Umbilical cord (tissue), 2 donors: ENCODE measurements at places on chromosomes 3 and 15.

DNA sequence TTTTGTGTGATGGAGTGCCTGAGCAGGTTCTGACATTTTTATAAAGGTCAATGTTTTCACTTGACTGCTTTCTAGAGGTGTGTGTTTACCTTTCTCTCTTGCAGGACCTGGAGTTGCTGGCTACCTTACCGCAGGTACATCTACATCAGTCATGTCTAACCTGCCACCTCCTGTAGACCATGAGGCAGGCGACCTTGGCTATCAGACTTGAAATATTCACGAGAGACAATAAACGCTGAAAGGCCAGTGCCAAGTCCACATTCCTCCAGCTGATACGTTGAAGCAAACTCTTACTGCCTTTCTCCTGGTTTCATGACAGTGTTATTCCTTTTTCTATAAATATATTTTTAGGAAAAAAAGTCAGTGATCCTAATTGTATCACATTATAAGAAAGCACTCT lies 59.0 kb upstream of the ACKR4 start:
- DNase-seq, result no peak

GRCh38 chr3:111143-112069 lies 85.2 kb upstream of the CHL1 start:
- no peak for DNase-seq

DNA sequence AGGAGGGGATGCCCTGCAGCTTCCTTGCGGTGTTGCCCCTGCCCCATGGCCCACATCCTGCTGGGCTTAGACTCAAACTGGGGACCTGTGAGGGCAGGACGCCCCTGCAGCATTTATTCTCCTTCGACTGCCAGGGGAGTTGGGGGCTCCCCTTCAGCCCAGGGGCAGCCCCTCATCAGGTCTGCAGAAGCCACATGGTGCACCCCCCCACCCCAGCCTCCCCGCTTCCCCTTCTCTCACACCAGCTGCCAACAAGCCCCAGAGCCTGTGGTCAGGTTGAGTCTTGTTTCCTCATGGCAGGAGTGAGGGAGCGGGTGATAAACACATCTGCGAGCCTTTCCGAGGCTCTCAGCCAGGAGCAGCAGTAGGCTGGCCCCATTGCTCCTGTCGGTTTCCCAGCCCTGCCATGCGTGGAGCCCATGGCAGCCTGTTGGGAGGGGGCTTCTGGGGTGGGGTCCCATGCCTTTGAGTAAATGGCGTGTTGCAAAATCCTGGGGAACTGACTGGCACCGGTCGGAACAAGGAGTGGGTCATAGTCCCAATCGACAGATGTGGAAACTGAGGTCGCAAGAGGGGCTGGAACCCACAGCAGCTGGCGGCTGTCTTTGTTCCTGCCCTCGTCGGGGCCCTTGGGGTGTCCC lies 27.8 kb downstream of the WNT7A start:
- DNase-seq, result peak; percentile 24

GRCh38 chr3:66722675-66723074 lies 221.9 kb upstream of the LRIG1 start:
- DNase-seq, result no peak

GRCh38 chr15:65528461-65529060 lies 1.7 kb upstream of the HACD3 start:
- DNase-seq, result no peak

GRCh38 chr3:42710323-42711021 lies 7.9 kb upstream of the HHATL start:
- no peak for DNase-seq

DNA sequence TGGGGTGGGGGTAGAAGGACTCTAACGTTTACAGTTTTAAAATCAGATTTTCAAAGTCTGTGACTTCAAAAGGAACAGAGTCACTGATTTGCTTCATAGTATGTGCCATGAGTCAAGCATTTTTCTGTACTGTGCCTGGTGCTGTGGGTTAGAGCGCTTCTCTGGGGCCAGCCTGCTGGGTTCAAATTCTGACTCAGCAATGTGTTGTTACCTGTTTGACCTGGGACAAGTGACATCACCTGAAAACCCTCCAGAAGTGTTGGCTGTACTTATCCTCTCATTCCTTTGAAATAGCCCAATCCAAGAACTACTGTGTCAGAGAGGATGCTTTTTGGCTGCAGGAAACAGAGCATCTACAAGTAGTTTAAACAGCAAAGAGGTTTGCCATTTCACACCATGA lies 101.7 kb downstream of the LSM3 start:
- DNase-seq, result no peak

GRCh38 chr3:64625381-64625780 lies 62.4 kb downstream of the ADAMTS9 start:
- no peak for DNase-seq

DNA sequence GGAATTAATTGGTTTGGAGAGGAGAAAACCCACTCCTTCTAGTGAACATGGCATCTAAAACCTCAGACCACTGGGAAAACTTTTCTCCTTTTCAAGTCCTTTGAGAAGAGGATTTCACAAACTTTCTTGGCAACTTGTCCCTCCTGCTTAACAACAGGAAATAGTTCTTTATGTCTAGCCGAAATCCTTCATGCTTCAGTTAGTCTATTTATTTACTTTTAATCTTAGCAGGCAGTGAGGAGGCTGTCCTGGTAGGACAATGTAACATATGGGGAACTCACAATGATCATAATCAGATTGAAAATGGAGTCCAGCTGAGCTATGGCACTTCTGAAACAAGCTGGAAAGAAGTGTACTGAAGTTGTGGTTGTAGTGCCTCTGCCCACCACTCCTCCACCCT lies 50.6 kb downstream of the KY start:
- DNase-seq, result no peak

DNA sequence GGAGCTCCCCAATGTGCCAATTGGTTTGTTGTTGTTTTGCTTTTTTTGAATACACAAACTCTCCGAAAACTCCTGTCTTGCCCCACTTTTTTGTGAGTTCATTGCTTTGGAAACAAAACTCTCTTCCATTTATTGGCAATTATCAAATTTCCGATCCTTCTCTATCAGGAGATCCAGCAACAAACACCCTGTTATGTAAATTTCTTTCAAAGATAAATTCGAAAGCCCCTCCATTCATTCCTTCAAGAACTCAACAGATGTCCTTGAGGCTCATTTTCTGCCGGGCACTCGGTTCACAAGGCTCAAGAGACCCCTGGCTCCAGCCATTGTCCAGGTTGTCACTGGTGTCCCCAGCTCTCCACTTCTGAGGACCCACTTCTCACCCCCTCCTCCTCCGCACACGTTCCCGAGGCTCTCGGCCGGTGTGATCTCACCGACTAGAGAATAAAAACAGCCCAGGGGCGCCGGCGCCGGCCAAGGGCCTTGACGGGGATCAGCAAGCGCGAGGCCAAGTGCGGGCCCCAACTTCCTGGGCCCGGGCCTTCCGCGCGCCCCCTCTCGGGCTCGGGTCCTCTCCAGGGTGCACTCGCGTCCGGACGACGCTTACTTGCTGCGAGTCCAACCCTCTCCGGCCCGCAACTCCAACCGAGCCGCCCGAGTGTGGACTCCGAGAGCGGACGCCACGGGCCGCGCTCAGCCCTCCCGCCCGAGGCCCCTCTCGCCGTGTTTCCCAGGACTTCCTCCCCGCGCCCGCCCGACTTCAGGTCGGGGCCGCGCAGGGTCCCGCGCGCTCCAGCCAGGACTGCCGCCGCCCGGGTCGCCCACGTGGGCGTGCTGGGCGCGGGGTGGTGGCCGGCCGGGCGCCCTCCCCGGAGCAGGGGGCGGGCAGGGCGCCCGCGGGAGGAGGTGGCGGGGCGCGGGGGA lies 533 bp upstream of the SMAD3 start:
- no peak for DNase-seq

DNA sequence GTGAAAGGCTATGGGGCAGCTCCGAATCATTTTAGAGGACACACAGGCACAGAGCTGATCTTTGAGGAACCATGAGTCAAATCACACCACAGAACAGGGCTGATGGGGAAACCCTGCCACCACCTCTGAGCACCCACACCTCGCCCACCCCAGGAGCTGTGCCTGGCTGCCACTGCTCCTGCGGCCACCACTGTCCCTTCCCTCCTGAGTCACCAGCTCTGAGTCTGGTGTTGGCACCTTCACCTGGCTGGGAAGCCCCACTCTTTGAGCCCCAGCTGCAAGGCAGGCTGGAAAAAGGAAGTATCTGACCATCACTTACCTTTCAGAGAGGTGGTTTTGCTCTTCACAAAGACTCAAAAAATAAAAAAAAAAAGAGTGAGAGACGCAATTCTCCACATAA lies 63.6 kb upstream of the MEF2A start:
- no peak for DNase-seq

DNA sequence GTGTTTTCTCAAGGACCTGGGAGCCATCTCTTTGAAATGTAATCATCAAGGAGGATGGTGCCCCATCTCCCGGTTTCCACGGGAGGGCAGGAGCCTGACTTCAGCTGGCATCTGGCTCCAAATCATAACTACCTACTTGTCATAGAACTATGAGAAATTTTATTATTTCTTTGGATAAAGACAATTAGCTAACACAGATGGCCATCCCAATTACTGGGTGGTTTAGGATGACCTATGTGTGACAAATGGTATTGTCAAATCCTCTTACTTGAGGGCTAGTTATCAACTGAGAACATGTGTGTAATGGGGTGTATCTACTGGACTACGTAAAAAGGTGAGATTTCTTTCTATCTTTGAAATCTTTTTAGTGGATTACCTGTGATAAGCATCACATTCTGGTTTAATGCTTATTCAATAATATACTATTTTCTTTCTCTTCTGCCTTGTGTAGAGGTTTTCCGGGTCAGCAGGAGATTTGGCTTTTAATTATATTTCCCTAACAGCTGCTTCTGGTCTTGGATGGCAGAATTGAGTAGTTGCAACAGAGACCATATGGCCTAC lies 15.3 kb upstream of the PARP14 start:
- no peak for DNase-seq

DNA sequence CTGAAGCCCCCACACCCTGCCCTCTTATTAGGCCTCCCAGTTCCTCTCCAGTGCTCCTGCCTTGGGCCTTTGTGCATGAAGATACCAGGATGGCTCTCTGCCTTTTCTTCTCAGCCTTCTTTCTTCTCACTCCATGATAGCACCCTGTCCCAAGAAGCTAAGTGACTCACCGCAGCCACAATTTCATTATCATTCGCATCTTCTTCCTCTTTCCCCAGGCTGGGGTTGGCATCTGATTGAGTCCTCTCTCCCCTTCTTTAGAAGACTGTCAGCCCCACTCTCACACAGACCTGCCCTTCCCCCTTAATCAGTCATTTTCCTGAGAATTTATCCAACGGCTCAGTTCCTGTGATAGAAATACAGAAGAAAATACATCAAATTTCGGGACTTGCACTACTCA lies 102.0 kb downstream of the STAC start:
- DNase-seq, result no peak

DNA sequence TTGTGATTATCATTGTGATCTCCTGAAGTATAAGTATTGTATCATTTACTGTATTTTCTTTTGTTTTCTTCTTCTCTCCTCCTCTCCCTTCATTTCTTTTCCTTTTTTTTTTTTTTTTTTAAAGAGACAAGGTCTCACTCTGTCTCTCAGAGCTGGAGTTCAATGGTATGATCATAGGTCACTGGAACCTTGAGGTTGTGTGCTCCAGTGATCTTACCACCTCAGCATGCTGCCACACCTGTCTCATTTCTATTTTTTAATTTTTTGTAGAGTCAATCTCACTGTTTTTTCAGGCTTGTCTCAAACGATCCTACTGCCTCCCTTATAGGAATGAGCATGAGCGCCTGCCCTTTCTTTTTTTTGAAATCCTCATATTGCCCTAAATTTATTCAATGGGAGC lies 23.4 kb downstream of the NMD3 start:
- DNase-seq, result no peak

DNA sequence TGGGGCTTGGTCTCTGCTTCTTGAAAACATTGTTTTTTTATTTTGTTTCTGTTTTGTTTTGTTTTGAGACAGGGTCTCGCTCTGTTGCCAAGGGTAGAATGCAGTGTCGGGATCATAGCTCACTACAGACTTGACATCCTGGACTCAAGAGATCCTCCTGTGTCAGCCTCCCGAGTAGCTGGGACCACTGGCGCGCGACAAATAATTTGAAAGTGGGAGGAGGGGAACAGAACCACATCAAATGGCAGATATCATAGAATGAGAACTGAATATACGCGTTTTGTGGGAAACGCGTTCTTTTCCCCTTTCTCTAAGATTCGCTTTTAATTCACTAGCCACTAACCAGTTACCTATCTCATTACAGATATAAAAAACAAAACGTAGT lies 641 bp upstream of the VPS13C start:
- DNase-seq, result no peak

- peak; percentile 31 for DNase-seq
Measured at GRCh38 chr3:101809178-101810021, 30.4 kb downstream of the NXPE3 start.

- DNase-seq, result no peak
Measured at GRCh38 chr15:79901958-79902357, 5.1 kb upstream of the MTHFS start.

DNA sequence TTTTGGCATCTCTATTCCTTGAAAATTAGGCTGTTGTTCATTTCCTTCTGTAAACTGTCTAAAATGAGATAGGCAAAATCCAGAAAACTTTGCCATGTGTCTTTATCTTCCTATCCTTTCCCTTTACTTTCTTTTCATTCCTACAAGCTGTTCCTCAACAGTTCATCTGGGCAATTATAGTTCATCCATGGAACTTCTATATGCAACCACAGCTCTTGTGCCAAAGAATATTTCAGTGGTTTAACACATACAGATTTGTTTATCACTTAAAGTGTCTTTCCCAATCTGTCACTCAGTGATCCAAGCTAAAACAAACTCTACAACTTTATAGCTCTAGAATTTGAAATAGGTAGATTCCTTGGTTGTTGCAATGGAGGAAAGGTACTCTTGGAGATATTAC lies 230.3 kb upstream of the EPHA6 start:
- no peak for DNase-seq

DNA sequence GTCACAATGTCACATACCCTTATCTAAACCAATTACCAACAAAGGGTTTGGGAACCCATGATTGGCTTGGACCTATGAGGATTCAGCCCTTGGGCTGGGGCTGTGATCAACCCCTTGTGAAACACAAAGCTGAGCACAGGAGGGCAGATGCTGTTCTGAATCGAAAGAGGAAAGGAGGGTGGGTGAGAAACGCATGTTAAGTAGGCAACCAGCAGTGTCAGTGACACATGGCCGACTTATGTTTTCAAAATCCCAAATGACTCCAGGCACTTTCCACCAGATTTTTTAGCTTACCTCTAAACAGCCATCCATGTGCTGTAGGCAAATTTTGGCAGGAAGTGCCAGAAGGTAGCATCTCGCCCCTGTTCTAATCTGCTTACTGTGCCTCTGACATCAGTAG lies 34.1 kb upstream of the KLHL25 start:
- no peak for DNase-seq

GRCh38 chr3:168212664-168213285 lies 117.1 kb upstream of the GOLIM4 start:
- DNase-seq, result no peak

DNA sequence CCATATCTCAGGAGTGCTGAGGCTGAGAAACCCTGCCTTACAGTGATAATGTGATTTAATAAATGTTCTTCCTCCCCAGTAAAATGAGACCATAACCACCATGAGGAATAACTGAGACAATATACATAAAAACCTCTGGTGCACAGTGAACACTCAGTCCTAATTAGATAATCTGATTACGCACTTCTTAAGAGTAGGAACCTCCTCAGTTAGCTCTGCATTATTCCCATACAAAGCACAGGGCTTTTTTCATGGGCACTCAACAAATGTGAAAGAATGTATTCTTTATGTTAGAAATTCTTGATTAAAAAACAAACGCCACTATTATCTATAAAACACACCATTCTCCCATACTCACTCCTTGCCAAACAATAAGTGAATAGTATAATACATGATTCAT lies 97.0 kb downstream of the TNIK start:
- DNase-seq, result no peak
